ENCODE measurements at places on chromosomes 16 and 17. TPM values are rescaled to one million over a fixed set of nuclear protein-coding genes. Genes with fewer than 3 reads are reported as not detected.
A peak's percentile ranks its signal among the peaks of the same experiment; 100 is the strongest.

Gene CLEC10A
- not detected for total RNA-seq

Gene NDEL1
- 59.7 TPM for total RNA-seq

Gene SDR42E2
- total RNA-seq = 0.22 TPM

Gene SLC13A2
- total RNA-seq = not detected

Gene ABCC12
- not detected for total RNA-seq

Gene SHPK
- total RNA-seq = 11.5 TPM

Gene LLGL2
- 17.8 TPM for total RNA-seq

Gene CARD14
- not detected for total RNA-seq

DNA sequence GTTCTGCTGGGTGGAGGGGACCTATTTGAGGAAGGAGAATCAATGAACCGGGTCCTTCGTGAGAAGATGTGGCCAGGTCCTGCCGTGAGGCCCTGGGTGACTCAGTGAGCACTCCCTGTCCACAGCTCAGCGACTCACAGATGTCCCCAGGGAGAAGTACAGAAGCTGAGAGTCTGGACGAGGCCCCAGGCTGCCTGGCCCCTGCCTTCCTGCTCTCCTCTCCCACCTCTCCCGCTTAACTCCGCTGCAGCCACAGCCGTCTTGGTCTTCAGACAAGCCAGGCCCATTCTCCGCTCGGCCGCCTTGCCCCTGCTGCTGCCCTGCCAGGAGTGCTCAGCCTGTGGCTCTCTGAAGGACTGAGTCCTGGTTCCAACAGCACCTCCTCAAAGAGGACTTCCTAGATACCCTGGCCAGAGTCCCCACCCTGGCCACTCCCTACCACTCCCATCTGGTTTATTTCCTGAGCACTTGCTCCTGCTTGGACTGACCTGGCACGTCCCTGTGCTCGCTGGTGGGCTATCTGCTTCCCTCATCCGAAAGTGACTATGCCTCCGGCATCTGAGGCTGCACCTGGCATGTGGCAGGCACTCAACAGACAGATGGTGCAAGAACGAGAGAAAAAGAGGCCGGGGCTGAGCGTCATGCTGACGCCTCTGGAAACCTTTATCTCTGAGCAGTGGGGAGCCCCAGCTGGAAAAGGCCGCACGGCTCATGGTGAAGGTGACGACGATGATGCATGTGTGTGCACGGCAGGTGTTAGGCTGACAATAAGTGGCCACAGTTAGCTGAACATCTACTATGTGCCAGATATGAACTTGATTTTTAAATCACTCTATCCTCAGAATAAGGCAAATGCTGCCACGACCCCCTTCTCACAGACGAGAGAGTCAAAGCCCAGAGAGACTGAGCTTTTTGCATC lies 9.2 kb upstream of the TNFRSF13B start:
- DNase-seq = no peak

GRCh38 chr16:83806731-83807130 lies 1.0 kb upstream of the HSBP1 start:
- no peak for DNase-seq

DNA sequence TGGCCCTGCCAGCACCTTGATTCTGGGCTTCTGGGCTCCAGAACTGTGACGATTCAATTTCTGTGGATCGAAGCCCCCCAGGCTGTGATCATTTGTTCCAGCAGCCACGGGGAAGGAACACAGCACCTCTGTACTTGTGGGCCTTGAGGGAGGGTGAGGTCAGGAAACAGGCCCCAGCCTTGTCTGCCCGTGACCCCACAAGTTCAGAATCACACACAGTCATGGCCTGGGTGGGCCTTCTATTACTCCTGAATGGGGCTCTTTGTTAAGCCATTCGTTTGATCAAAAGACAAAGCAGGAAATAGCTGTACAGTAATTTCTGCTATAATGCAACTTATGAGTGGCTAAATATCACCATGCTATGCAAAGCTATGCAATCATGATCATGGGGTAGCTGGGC lies 10.1 kb downstream of the ST6GALNAC2 start:
- no peak for DNase-seq

DNA sequence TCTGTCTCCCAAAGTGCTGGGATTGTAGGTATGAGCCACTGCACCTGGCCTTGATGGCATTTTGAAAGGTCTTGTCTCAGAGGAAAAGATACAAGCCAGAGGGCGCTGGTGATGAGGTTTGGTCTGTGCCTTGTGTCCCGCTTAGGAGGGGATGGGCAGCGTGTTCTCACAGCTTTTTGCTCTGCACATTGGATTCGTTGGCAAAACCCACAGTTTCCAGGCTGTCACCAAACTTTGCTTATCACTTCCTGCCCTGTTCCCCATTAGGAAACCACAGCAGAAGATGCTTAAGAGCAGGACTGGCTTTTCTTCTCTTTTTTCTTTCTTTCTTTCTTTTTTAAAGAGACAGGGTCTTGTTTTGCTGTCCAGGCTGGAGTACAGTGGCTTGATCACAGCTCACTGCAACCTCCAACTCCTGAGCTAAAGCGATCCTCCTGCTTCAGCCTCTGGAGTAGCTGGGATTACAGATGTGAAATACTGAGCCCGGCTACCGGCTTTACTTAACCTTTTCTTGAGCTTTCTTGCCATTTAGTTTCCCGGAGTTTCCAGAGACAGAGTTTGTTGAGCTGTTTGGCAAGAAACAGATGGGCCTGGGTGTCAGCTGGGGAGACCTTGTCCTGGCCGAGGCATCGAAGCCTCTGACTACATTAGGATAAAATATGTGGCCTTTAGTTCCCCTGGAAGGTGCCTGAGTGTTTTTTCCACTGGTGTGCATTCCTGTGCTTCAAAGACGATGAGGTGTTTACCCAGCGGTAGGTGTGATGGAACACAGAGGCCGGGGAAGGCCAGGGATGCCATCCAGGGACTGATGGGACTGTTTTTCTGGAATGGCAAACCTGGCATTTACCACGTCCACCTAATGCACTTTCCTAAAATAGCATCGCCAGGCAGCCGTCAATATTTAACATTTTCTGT lies 112.9 kb downstream of the ABCC1 start:
- peak; percentile 61 for DNase-seq

- DNase-seq = no peak
These were observed 35.4 kb downstream of the ARSG start for GRCh38 chr17:68326681-68327080.

GRCh38 chr17:35315283-35315682 lies 58.1 kb downstream of the SLFN11 start:
- DNase-seq = no peak

DNA sequence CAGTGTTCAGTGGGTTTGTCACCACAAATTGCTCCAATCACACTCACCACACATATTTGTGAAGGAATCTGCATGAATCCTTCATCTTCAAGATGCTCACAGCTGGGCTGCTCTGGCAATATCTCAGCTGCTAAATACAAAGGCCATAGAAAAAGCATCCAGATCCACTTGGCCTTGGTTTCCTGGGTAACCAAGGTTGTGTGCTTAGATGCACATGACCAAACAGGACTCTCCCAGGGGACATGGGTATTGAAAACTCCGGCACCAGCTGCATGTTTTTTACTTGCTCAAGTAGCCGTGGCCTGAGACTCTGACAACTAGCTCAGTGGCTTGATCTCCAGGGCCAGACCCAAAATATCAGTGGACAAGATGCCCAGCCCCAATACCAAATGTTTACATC lies 131.3 kb downstream of the CBLN1 start:
- DNase-seq = no peak

- DNase-seq = no peak
These were observed 17.5 kb upstream of the IL21R start for GRCh38 chr16:27384425-27384824.

- no peak for DNase-seq
These were observed 321.4 kb downstream of the FOXL1 start for GRCh38 chr16:86899757-86900156.

GRCh38 chr17:28221751-28222414 lies 97.1 kb upstream of the TMEM97 start:
- no peak for DNase-seq

DNA sequence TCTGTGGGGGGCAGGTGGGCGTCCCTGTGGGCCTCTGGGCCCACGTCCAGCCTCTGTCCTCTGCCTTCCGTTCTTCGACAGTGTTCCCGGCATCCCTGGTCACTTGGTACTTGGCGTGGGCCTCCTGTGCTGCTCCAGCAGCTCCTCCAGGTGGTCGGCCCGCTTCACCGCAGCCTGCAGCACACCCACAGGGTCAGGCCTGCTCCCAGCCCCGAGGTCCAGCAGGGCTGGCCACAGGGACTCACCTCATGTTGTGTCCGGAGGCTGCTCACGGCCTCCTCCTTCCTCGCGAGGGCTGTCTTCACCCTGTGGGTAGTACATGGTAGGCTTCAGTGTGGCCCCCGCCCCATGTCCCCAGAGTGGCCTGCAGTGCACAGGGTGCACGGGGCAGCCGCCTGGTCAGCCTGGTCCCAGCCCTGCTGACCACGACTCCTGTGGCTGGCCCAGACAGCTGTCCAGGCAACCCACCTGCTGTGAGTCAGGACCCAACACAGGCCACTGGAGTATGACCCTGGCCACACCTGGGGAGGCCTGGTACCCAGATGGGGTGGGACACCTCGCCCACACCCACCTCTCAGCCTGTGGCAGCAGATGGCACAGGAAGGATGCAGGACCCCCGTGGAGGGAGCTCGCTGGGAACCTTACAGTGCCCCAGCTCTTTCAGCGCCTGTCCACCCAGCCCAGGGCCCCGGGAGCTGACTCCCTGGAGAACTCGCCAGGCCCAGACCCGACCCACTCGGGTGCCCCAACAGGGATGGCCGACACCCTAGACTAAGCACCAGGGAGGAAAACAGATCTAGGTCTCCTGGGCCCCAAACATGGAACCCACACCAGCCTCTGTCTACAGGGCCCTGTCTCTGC lies 23.9 kb upstream of the AATK start:
- DNase-seq = no peak

DNA sequence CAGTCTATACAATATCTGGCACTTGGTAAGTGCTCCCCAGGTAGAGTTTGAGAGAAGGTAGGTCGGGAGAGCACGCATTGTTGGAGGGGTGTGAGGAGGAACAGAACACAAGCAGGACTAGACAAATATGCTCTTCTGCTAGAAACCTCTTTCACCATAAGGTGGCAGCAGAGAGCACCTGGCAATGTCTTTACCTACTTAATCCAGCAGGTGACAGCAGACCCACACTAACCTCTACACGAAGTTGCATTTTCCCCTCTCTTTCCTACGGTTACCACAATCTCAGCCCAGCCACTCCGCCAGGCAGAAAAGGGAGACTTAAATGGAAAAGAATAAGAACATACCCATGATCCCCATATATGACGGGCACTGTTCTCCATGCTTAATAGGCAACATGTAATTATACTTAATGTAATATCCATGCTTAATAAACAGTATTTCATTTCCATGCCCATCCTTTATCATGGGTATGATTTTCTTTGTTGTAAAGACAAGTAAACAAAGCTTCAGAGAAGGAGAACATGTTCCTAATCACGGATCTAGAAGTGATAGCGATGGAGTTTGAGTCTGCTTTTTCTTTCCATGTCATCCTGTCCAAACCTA lies 55.1 kb upstream of the CCL2 start:
- peak; percentile 86 for DNase-seq

- DNase-seq = peak; percentile 25
These were observed 479 bp upstream of the ZNF207 start for GRCh38 chr17:32349503-32349853.

DNA sequence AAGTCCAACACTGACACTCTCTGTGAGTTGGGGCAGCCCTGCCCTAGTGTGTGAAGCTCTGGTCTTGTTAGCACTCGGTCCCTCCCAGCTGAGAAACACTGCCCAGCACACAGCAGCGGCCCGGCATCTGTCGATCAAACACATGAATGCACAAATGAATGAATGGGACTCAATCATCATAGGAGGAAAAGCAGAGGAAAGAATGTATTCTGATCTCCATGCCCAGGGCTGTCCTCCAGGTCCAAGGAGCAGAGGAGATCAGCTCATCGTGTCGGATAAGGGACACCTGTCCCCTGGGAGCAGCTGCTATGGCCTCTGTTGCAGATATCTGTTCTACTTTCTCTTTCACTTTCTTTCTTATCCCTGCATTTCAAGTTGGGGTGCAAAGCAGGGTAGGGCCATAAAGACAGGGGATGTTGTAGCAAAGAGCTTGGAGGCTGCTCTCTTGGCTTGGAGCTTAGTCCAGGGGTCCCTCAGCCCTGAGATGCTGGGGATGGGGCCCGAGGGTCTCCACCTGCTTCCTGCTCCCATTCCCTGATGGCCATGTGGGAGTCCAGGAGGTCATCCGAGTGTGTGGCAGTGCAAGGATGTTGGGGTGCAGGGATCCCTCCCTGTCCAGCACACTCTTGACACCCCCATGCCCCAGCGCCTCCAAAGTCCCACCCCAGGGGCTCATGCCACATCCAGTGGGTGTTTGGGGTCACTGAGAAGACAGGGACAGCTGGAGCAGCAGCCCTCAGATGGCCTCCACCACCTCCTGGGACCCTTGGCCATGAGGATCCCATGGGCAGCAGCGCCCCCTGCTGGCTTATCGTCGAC lies 88.2 kb downstream of the IRF8 start:
- peak; percentile 27 for DNase-seq

DNA sequence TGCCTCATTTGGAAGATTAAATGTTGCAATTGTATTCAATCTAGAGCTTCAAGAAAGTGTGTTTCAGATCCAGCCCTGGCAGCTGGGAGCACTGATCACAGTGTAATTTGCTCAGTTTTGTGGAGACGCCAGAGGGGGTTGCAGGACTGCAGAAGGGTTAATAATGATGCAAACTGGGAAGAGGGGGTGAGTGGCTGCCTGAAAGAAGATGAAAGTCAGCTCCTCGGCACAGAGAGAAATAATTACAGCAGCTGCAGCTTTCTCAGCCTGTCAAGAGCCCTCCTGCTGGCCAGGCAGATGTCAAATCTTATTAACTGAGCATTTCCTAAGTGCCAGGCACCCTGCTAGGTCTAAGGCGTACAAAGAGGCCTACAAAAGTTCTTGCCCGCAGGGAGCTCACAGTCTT lies 97.7 kb downstream of the ZNF18 start:
- no peak for DNase-seq

DNA sequence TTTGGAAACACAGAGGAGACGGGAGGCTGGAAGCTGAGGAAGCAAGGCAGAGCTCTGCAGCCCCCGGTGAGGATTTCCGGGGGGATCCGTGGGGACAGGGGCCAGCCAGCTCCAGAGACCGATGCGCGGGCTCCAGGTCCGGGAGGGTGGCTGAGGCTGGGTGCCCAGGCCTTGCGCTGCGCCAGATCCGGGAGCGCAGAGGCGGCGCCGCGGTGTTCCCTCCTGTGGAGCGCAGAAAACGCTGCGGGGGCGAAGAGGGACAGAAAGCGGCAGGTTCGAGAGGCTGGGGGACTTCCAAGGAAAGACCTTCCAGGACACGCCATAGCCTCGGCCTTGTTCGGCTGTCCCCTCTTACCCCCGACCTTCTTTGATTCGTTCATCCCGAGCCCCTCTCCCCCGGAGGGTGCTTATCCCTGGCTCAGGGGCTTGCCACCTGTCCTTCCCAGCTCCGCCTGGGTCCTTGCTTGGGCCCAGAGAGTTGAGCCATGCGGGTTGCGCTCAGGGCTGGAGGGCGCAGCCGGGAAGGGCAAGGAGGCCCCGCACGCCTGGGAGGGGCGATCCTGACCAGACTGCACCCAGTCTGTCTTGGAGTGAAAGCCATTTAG lies 697 bp upstream of the SHISA9 start:
- DNase-seq = no peak

- DNase-seq = no peak
These were observed 628 bp downstream of the GALK1 start for GRCh38 chr17:75764417-75764710.
